ENCODE measurements at places on chromosomes 5 and 9. TPM values are rescaled to one million over a fixed set of nuclear protein-coding genes. Genes with fewer than 3 reads are reported as not detected.

DNA sequence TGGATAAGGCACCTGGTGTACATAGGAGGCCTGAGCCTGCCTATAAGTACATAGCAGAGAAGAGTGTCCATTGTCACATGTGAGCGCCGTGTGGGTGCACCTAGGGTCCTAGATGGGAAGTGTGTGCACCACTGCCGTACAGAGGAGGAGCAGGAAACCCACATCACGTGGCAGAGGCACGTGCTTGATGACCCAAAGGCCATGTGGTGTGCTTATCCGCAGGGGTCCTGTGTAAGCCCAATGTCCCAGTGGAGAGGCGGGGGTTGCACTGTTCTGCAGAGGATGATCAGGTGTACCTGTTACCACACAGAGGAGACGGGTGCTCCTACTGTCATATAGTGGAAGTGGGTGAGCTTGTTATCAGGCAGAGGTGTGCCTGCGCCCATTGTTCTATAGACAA lies 354.1 kb upstream of the IRX2 start:
- H3K27ac ChIP-seq: no peak overlapping the region
- no peaks in the 10 kb centered on the region for H3K36me3 ChIP-seq
- no peaks in the 10 kb centered on the region for H3K27me3 ChIP-seq
- DNase-seq: no peak

DNA sequence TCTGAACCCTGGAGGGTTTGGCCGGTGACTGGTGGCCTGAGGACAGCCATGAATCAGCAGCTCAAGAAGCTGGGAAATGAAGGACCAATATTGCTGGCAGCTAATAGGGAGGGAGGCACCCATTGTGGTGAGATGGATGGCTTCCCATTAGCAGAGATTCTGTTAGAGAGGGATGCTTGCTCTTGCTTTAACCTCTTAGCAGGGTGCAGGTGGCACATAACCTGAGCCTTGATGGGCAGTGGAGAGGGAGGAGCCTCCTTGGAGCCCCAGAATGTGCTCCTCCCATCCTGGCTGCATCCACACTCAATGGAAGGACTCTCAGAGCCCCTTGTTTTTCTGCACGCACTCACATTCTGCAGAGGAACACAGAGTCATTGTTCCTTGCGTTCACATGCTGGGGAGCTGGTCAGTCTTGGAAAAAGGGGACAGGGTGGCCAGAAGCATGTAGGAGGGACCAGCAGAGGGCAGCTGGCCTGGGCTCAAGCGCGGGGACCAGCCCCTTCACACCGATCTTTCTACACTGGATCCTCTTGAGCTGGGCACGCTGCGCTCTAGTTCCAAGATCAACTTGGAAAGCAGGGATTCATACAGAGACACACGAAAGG lies 161.8 kb downstream of the MED10 start:
- no peak for DNase-seq
- H3K36me3 ChIP-seq: no peaks in the 10 kb centered on the region
- H3K4me3 ChIP-seq: no peak overlapping the region
- no peaks in the 10 kb centered on the region for H3K4me1 ChIP-seq
- H3K27me3 ChIP-seq: no peaks in the 10 kb centered on the region
- H3K27ac ChIP-seq: no peak overlapping the region

GRCh38 chr5:120532835-120533234 lies 68.7 kb downstream of the PRR16 start:
- H3K4me3 ChIP-seq: no peak overlapping the region
- no peak for DNase-seq
- H3K27me3 ChIP-seq: no peaks in the 10 kb centered on the region
- no peak overlapping the region for H3K27ac ChIP-seq
- H3K4me1 ChIP-seq: no peaks in the 10 kb centered on the region

DNA sequence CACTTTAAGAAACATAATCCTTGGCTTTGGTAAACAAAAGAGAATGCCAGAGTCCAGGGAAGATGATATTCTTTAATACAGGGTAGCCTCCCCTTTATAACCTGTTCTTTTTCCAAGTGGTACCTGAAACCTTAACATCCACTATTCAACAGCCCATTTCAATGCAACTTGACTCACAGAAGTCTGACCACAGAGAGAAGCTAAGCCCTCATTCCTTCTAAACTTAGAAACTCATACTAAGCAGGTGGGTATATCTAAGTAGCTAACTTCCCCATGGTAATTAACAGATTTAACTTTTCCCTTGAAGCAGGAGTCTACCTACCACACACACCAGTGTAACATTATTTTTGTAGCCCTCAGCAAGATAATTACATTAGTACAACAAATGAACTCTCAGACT lies 91.9 kb downstream of the CEMIP2 start:
- H3K4me1 ChIP-seq: no peaks in the 10 kb centered on the region
- DNase-seq: no peak
- no peak overlapping the region for H3K4me3 ChIP-seq
- H3K27ac ChIP-seq: no peak overlapping the region
- H3K27me3 ChIP-seq: no peaks in the 10 kb centered on the region

DNA sequence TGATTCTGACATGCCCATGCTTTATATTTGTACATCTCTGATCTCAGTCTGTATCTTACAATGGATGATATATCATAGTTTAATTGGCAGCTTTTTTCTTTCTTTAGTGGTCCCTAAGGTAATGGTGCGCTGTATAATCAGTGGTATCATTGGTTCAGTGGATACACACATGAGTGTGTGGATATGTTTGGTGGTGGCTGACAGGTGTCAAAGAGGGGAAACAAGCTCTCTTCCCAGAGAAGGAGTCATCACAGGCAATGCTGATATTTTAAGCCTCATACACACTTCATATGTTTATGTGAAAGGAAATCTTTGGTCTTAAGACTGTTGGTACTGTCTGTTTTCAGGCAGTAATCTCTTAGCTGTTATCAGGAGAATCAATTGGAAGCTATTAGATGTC lies 52.1 kb upstream of the KIAA1958 start:
- no peak overlapping the region for H3K27ac ChIP-seq
- H3K4me3 ChIP-seq: no peak overlapping the region
- no peaks in the 10 kb centered on the region for H3K36me3 ChIP-seq

DNA sequence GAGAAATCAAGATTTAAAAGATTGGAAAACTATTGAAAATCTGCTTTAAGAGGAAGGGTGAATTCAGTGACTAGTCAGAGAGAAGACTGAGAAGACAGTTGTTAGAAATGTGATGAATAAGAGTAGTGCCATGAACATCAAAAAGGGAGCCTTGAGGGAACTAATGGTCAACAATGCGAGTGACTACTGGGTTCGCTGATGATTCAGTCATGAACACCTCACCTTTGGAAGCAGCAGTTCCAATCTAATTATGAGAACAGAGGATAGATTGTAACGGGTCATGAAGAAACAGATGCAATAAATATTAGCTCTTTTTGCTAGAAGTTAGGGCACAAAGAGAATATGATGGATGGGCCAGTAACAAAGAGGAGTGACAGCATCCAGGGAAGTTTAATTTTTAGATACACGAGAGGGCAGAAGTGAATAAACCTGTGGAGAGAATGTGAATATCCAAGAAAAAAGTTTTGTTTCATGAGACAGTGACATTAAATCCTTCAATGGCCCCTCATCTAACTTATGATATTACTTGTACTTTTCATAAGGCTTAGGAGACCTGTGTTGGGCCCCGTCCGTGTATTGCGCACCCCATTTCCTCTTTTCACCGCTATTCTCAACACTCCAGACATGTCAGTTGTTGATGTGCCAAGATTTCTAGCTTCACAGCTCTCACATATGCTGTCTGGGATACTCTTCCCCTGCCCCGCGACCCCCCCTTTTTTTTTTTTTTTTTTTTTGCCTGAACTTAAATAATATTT lies 23.5 kb upstream of the IFNE start:
- no peak overlapping the region for H3K4me3 ChIP-seq
- peaks cover 29% of the 10 kb centered on the region for H3K4me1 ChIP-seq
- H3K27ac ChIP-seq: no peak overlapping the region
- DNase-seq: no peak
- H3K36me3 ChIP-seq: no peaks in the 10 kb centered on the region

Gene DMAC1
- polyA plus RNA-seq: 61.0 TPM

Gene GPX3
- polyA plus RNA-seq: 1.5 TPM

Gene CCDC187
- not detected for polyA plus RNA-seq

Gene TSLP
- polyA plus RNA-seq: not detected

Measured in CD4-positive, alpha-beta memory T cell (primary cell).